ENCODE measurements at places on chromosomes 2 and 18. TPM values are rescaled to one million over a fixed set of nuclear protein-coding genes. Genes with fewer than 3 reads are reported as not detected.

WDFY1 gene
- total RNA-seq = 79.2 TPM

ANKRD36C gene
- total RNA-seq = 76.0 TPM

SH3BP4 gene
- total RNA-seq = not detected

OTOS gene
- not detected for total RNA-seq

ACSL3 gene
- 43.0 TPM for total RNA-seq

DNA sequence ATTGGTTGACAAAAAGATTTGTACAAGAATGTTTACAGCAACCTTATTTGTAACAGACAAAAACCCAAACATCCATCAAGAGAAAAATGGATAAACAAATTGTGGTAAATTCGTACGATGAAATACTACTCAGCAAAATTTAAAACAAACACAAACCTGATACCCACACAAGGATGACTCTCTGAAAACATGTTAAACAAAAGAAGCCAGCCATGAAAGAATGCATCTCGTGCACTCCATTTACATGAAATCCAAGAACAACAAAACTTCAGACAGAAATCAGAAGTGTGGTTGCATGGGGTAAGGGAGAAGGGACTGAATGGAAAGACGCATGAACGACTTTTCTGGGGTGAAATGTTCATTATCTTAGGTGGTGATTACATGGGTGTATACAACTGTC, 93.4 kb downstream of the SLC25A12 start:
- no peak for DNase-seq

DNA sequence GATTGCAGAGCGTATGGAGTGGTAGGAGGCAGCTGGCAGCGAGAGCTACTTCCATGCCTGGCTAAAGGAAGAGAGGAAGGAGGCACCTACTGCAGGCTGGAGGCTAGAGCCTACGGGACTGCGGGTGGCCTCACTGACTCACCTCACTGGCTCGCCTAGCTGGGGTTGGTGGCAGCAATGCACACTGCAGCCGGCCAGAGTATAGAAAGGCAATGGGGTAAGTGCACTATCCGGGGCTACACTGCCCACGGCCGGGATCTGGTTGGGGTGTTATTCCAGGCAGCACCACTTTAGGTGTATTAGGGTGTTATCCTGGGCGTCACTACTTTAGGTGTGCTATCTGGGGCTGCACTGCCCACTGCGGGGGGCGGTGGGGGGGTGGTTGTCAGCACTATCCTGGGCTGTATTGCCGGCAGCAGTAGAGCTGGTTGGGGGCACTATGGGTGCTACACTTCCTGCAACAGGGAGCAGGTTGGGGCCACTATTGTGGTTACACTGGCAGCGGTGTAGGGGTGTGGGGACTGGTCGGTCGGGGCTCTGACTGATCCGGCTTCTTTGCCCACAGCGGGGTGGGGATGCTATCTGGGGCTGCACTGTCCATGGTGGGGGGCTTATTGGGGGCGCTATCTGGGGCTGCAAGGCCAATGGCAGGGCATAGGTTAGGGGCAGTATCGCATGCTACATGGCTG, 33.3 kb upstream of the ANKRD62 start:
- DNase-seq = no peak

- DNase-seq = no peak
Measured at GRCh38 chr2:240129731-240130392, 6.2 kb downstream of the COPS9 start.

GRCh38 chr2:206824087-206824618, 58.7 kb downstream of the FASTKD2 start:
- no peak for DNase-seq

- DNase-seq = no peak
Measured at GRCh38 chr2:216344950-216345300, 27.4 kb downstream of the MARCHF4 start.
